ENCODE measurements at places on chromosomes 5 and 9.

GRCh38 chr5:2020730-2021129 is 138.0 kb upstream of the IRX4 start:
- no peaks in the 10 kb centered on the region for H3K4me1 ChIP-seq
- no peak overlapping the region for H3K27ac ChIP-seq
- no peak for DNase-seq

- no peak overlapping the region for H3K4me3 ChIP-seq
- H3K27ac ChIP-seq = no peak overlapping the region
- H3K27me3 ChIP-seq = no peaks in the 10 kb centered on the region
- H3K4me1 ChIP-seq = peaks cover 5% of the 10 kb centered on the region
- H3K36me3 ChIP-seq = no peaks in the 10 kb centered on the region
- DNase-seq = no peak
Measured at GRCh38 chr5:172444110-172444510, 10.2 kb downstream of the SH3PXD2B start.

DNA sequence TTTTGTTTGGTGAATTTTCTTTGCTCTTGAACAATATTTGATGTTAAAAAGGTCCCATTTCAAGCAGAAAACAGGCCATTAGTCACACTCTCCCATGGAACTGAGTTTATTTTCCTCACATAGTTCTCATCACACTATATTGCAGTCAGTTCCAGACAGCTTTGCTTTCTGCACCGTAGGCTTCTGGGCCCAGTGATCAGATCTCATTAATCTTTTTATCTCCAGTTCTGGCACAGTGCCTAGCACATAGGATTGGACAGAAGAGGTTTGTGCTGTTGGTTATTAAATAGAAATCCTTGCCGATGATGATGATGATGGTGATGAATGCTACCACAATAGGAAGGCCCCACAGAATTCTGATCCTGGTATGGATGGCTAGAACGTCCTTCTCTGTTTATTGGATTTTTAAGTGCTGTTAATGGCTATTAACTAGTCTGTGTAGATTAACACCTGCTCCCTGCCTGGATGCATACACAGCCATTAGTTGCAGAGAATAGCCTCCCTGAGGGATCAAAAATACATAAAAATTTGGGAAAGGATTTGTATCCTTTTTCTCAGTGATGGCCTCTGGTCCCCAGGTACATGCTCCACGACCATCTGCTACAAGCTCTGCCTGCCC is 52.0 kb upstream of the NTRK2 start:
- H3K27me3 ChIP-seq = no peaks in the 10 kb centered on the region
- H3K4me1 ChIP-seq = no peaks in the 10 kb centered on the region
- H3K27ac ChIP-seq = no peak overlapping the region
- DNase-seq = no peak
- no peaks in the 10 kb centered on the region for H3K36me3 ChIP-seq

DNA sequence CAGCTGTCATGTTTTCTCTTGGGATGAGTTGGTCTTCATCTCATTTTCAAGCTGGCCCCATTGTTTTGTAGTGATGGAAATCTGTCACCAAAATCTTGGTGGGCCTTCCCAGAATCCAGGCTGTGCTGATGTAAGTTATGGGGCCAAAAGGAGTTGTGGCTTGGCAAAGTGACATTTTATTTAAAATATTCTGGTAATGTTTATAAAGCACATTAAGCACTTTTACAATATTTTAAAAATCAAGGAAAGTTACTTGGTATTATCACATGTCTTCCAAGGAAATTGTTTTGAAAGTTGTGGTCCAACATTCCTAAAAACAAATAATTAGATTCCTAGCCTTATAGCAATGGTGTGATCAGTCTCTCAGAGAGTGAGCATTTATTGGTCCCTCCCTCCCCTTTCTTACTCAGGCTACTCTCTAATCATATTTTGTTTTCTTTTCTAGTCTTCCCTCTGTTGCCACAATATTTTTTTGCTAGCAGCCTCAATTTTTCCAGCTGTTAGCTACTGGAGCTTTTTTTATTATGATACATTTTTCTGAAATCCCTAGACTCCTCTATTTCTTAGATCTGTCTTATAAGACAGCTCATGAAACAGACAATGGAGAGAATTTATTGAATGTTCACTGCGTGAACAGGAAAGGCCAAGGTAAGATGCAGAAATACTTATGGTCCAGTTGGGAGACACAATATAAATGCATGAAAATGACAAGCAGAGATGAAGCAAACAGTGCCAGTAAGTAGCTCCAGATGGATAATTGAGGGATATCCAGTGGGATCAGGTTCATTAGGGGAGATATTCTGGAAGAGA is 408.1 kb upstream of the ZNF608 start:
- no peaks in the 10 kb centered on the region for H3K36me3 ChIP-seq

- no peaks in the 10 kb centered on the region for H3K27me3 ChIP-seq
- no peak for DNase-seq
Measured at GRCh38 chr5:104635227-104635626, 1072.6 kb upstream of the NUDT12 start.

- peaks cover 15% of the 10 kb centered on the region for H3K4me1 ChIP-seq
- peak overlapping the region; percentile 72 for H3K4me3 ChIP-seq
- H3K27me3 ChIP-seq = peaks cover 2% of the 10 kb centered on the region
- H3K27ac ChIP-seq = peak overlapping the region; percentile 33
- no peaks in the 10 kb centered on the region for H3K36me3 ChIP-seq
- DNase-seq = no peak
Measured at GRCh38 chr9:93134740-93135444, 841 bp upstream of the NINJ1 start.

DNA sequence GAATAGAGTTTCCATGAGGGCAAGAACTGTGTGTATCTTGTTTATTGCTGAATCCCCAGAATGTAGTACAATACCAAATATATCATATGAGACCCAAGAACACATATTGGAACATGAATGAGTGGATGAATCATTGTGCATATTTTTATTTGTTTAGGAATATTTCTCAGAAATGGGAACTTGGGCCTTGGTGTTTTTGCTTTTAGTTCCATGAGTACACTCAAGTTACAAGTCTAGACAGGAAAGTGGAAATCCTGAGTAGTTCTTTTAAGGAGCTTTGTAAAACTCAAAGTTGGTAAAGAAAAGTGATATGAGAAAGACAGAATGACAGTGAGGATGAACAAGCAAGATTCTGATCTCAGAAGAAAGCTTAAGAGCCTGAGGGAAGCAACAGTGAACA is 647.0 kb downstream of the EFNA5 start:
- H3K27me3 ChIP-seq = no peaks in the 10 kb centered on the region
- no peak overlapping the region for H3K4me3 ChIP-seq
- H3K27ac ChIP-seq = no peak overlapping the region

DNA sequence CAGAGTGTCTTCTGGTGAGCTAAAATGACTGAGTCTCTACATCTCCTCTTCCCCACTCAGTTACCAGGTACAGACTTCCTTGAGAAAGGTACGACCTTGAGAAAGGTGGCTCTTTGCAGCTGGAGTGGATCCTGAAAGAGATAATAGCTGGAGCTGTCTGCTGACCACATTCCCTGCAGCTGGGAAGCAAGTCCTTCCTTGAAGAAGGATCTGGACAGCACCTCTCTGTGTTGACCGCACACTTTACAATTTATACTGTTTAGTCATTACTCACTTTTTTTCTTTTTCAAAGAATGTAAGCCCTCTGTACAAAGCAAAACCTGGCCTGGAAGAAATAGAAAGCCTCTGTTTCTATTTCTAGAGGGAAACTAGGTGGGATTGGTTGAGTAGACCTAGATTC is 148.8 kb downstream of the MACIR start:
- H3K27ac ChIP-seq = no peak overlapping the region
- H3K4me3 ChIP-seq = no peak overlapping the region
- H3K27me3 ChIP-seq = no peaks in the 10 kb centered on the region

GRCh38 chr5:59236986-59237385 is 654.1 kb downstream of the RAB3C start:
- H3K27me3 ChIP-seq = no peaks in the 10 kb centered on the region
- no peak overlapping the region for H3K27ac ChIP-seq
- DNase-seq = no peak
- peaks cover 4% of the 10 kb centered on the region for H3K4me1 ChIP-seq

DNA sequence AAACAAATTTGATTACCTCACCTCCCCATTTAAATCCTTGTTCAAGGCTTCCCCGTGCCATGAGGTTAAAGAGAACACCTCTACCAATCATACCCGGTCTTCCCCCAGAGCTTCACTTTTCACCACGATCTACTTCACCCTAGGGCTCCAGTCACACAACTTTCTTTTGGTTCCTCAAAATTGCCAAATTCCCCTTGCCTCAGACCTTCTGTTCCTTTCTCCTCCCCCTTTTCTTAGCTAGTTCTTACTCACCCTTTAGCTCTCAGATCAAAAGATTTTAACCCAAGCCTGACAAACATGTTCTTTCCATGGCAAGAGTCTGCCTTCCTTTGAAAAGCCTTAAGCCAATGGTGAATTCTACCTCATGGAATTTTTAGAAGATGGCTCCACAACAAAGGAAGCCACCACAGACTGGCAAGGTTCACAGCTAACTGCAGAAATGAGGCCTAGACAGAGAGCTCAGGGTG is 56.7 kb downstream of the MAPKAP1 start:
- no peak overlapping the region for H3K27ac ChIP-seq
- H3K4me1 ChIP-seq = peaks cover 9% of the 10 kb centered on the region
- no peaks in the 10 kb centered on the region for H3K27me3 ChIP-seq
- no peak for DNase-seq
- H3K36me3 ChIP-seq = peaks cover 2% of the 10 kb centered on the region

DNA sequence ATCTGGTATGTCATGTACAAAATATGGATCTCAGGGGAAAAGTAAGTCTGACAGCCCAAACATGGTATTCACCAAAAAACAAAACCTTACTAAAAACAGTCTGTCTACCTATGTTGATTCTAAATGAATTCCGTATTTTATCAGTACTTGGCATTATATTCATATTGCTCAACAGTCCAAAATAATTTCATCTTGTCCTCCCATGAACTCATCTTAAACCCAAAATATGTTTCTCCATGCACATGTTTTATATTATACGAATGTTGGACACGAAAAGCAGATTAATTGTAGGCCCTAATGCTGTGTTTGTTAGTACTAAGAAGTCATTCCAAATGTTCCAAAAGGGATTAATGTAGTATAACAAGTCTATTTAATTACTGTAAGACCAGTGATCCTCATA is 20.1 kb downstream of the NFIB start:
- no peaks in the 10 kb centered on the region for H3K27me3 ChIP-seq
- H3K4me3 ChIP-seq = no peak overlapping the region
- no peak for DNase-seq
- peaks cover 4% of the 10 kb centered on the region for H3K36me3 ChIP-seq
- H3K27ac ChIP-seq = no peak overlapping the region

- H3K36me3 ChIP-seq = peaks cover 15% of the 10 kb centered on the region
- H3K4me3 ChIP-seq = no peak overlapping the region
- DNase-seq = no peak
- peaks cover 28% of the 10 kb centered on the region for H3K4me1 ChIP-seq
Measured at GRCh38 chr9:98778711-98779530, 17.4 kb downstream of the ANKS6 start.

DNA sequence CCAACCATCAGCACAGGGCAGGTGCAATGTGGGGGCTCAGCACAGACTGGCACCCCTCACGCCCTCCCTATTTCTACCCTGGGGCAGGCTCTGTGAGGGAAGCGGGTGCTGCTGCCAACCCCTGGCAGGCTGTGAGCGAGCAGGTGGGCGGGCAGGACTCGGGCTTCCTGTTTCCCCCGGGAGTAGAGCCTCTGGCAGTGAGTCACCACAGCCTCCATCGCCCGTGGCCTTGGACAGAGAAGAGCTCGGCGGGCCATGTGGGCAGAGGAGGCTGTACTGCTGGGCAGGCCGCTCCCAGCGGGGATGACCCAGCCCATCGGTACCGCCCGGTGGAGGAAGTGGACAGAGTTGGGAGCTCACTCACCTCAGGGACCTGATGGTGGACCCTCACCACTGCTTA is 16.6 kb downstream of the KCNT1 start:
- H3K36me3 ChIP-seq = no peaks in the 10 kb centered on the region
- H3K4me1 ChIP-seq = no peaks in the 10 kb centered on the region
- peaks cover 33% of the 10 kb centered on the region for H3K27me3 ChIP-seq
- no peak for DNase-seq
- H3K27ac ChIP-seq = no peak overlapping the region
- no peak overlapping the region for H3K4me3 ChIP-seq

DNA sequence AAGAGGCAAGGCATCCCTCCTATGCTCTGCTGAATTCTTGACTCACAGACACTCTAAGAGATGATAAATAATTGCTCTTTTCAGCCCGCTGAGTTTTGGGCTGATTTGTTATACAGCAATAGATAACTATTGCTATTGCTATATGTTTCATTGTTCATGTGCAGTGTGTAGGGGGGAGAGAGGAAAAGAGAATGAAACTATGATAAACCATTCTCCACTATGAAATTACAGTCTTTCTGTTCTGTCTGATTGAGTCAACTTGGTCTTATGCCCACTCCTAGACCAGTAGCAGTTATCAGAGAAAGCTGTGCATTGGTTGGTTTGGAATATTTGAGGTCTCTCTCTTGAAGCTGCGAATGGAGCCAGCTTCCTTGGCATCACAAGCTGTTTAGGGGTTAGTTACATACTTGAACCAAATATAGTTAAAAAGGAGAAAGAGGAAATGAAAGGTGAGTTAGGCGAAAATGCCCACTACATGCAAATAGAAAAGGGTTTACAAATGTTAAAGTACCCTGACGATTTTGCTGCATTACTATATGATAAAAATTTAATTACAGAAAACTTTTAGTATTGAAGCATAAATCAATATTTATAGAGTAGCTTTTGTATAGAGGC is 136.3 kb upstream of the ACTBL2 start:
- H3K4me3 ChIP-seq = no peak overlapping the region
- H3K36me3 ChIP-seq = no peaks in the 10 kb centered on the region
- H3K27ac ChIP-seq = no peak overlapping the region
- no peaks in the 10 kb centered on the region for H3K27me3 ChIP-seq
- DNase-seq = no peak

GRCh38 chr9:124238546-124239140 is 19.1 kb upstream of the NEK6 start:
- H3K36me3 ChIP-seq = no peaks in the 10 kb centered on the region
- no peak for DNase-seq
- H3K27me3 ChIP-seq = peaks cover 18% of the 10 kb centered on the region
- no peak overlapping the region for H3K4me3 ChIP-seq
- H3K27ac ChIP-seq = no peak overlapping the region

DNA sequence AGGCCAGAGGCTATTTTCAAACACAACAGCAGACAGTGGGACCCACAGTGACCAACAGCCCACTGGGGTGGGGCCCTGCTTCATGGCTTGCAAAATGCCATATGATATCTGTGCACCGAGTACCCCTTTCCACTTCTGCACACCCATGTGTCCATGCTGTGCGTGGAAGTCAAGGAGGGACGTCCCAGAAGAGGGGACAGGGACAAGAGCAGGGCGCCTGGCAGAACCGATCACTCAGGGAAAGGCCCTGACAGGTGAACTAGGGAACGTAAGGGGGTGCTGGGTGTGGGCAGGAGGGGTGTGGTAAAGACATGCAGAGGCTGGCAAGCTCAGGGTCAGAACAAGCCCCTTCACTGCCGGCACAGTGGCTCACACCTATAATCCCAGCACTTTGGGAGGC is 7.6 kb upstream of the TTLL11 start:
- H3K4me1 ChIP-seq = no peaks in the 10 kb centered on the region
- H3K4me3 ChIP-seq = no peak overlapping the region
- H3K27me3 ChIP-seq = peaks cover 33% of the 10 kb centered on the region

Measured in progenitor cell of endocrine pancreas (in vitro differentiated cells).